M059J (cell line): ENCODE measurements at places on chromosomes 2 and 18. TPM values are rescaled to one million over a fixed set of nuclear protein-coding genes. Genes with fewer than 3 reads are reported as not detected.

DNA sequence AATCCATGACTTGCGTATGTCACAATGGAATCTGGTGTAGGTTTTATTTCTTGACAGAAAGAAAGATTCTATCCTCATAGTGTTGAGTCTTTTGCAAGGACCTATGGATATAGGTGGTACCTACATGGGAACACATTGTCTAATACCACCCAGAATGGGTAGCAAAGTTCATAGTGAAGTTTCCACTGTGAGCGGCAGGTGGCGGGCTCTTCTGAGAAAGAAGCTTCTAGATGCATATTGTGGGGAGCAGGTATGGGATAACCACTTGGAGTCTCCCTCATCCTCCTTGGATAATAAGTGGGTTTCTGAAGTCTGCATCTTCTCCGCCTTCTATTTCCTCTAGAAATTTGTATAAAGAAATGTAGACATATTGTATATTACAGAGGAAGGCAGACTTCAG is 44.9 kb downstream of the LINC00305 start:
- DNase-seq = peak; percentile 3

DNA sequence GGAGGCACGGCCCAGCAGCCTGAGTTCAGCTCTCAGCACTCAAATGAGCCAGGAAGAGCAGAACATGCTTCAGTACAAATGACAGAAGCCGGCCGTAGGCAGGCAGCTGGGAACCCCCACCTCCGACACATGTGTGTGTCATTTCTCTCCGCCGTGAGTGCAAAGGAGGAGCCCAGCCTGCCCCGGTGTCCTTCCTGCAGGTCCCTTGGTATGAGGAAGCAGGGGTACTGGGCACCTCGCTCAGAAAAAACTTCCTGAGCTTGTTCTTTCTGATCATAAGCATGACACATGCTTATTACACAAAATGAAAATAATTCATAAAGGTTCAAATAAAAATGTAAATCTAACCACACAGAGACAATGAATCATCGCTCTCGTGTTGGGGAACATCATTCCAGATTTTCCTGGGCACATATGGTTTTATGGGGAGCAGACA is 35.3 kb downstream of the KCNF1 start:
- peak; percentile 41 for DNase-seq

DNA sequence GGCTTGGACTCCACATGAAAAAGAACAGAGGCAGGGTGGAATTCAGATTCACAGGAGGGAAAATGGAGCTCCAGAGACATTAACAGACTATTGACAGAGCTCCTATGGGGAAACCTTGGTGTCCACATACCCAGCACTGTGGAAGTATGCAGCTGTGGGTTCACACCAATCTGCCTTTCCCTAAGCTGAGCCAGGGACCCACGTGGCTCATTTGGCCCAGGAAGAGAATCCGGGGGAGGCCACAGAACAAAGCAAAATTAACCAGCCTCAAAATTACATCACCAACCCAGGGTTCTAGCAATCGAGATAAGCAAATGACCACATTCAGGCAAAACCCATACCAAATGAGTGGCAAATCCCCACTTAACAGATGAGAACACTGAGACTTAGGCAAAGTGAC is 105.8 kb upstream of the TWIST2 start:
- no peak for DNase-seq

- DNase-seq = peak; percentile 65
Observed at GRCh38 chr2:70086278-70086837, 919 bp upstream of the PCBP1 start.

DNA sequence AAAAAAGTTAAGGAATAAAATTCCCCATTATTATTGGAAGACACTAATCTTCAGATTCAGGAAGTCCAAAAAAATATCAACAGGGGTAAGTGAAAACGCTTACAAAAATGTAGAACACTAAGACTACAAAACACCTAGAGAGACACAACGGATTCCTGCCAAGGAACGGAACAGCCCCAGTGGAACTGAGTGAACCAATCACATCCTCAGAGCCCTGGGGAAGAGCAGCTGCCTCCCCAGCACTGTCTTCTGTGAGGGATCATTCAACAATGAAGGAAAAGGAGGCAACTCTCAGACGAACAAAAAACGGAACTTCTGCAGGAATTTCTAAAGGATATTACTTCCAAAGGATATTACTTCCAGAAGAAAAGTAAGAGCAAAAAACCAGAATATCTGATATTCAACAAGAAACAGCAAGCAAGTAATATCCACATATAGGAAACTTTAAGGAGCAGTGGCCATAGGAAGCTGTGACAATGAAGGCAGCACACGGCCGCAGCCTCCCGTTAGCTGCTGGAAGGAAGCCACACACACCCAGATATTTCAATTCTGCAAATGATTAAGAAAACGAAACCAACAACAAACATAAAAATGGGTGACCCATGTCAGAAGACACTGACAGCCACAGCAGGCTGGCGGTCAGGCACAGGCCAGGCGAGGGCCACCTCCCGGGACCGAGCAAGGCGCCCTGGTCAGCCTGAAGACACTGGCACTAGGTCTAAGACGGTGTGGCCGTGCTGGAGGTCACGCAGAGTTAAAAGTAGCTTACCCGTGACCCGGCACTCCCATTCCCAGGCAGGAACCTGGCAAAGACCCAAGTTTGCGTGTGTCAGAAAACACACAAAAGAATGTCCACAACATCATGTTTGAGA is 81.8 kb downstream of the HDAC4 start:
- DNase-seq = no peak

GRCh38 chr2:134705861-134706586 is 12.8 kb downstream of the TMEM163 start:
- no peak for DNase-seq

DNA sequence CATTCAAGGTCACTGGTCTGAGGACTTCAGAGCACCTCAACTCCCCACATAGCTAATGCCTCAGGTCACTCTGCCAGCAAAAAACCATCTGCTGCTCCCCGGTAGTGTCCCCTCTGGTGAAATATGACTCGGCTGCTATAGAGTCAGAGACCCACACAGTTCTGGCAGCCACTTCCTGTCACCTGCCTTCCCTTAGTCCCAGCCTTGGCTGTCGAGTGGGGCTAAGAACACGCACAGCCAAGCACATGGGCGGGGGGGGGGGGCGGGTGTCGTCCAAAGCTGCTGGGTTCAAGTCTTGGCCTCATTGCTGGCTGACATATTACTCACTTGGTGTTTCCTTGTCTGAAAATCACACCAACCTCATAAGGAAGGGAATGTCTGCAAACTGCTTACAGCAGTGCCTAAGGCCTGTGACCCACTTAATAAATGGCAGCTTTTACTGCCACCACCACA is 37.5 kb downstream of the POLR1A start:
- DNase-seq = peak; percentile 78

GRCh38 chr2:144162652-144163051 is 357.3 kb downstream of the ZEB2 start:
- DNase-seq = peak; percentile 11

DNA sequence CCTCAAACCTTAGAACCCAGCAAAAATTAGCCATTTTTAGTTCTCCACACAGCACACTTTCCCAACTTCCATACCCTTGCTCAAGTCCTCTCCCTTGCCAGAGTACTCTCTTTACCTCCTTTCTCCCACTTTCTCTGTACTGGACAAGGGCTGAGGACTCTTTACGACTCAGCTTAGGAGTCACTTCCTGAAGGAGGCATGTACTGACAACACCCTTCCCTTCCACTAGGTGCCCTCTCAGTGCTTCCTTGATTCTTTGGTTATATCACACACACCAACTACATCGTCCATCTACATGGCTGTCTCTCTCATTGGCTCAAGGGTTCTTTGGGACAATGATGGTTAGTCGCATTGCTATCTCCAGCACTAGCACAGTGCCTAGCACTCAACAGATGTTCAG is 5.2 kb upstream of the C18orf63 start:
- DNase-seq = peak; percentile 70

DNA sequence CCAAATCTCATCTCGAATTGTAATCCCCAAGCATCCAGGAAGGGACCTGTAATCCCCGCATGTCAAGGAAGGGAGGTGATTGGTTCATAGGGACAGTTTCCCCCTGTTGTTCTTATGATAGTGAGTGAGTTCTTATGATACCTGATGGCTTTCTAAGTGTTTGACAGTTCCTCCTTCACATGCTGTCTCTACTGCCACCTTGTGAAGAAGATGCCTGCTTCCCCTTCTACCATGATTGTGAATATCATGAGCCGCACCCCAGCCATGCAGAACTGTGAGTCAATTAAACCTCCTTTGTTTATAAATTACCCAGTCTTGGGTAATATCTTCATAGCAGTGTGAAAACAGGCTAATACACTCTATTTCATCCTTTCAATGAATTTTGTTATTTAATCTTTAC is 446.7 kb downstream of the RNF144A start:
- DNase-seq = no peak

- DNase-seq = no peak
Observed at GRCh38 chr2:40886655-40887054, 434.8 kb upstream of the SLC8A1 start.

DNA sequence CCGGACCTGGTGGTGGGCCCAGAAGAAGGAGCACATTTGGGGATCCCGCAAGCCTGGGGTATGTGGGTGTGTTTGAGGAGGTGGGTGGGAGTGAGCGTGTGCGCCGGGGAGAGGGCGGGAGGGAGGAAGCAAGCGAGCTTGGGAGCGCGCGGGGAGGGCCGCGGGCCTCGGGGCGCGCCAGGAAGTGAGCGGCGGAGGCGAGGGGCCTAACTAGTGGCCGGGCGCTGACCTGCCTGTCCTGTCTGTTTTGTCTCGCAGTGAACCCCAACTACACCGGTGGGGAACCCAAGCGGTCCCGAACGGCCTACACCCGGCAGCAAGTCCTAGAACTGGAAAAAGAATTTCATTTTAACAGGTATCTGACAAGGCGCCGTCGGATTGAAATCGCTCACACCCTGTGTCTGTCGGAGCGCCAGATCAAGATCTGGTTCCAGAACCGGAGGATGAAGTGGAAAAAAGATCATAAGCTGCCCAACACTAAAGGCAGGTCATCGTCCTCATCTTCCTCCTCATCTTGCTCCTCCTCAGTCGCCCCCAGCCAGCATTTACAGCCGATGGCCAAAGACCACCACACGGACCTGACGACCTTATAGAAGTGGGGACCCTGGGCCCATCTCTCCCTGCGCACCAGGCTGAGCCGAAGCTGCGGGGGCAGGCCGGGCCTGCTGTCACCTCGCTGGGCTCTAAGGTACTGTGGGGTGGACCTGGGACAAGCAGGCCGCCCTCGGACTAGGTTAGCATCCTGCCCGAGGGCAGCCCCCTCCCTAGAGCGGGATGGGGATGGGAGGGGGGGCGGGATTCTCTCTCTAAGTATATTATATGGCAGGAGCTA is 1.2 kb downstream of the HOXD4 start:
- no peak for DNase-seq

- DNase-seq = no peak
Observed at GRCh38 chr2:179711375-179711774, 150.0 kb downstream of the ZNF385B start.

DNA sequence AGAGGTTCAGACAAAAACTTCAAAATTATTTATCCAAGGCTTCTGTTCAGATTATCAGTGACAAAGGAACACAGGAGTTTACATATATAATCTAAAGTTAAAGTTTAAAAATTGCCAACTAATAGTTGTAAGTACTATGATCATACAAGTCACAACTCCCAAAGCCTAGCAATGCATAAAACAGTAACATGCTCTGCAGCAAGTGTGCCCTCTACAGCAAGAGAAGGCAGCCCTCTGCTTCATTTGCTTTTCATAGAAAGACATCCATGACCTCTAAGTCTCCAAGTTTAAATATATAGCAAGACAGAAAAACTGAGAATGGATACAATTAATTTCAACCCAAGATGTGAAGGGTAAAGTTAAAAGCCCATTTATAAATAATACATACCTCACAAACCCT is 13.3 kb downstream of the RAB1A start:
- no peak for DNase-seq

DNA sequence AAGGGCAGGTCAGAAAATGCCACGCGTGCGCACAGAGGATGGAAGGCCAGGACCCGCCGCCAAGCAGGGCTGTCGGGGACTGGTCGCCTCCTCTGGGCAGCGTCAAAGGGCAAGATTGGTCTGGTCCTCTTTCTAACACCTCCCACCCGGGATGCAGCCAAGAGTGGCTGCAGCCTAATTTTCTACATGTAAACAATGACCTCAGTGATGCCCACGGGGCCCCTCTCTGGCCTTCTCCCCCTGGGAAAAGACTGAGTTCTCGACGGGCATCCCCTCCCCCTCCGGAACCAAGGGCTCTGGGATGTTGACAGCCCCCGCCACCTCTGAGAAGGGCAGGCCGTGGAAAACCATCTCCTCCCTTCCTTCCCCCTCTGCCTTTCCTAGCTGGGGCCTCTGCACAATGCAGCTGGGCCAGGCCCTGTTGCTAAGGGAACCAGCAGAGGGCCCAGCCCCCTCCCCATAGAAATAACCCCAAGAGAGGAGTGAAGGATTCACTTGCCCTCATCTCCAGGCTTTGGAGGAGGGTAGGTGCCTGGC is 80.0 kb upstream of the ZNF532 start:
- DNase-seq = peak; percentile 77

- DNase-seq = no peak
Observed at GRCh38 chr18:57427429-57428201, 7.6 kb upstream of the ONECUT2 start.

DNA sequence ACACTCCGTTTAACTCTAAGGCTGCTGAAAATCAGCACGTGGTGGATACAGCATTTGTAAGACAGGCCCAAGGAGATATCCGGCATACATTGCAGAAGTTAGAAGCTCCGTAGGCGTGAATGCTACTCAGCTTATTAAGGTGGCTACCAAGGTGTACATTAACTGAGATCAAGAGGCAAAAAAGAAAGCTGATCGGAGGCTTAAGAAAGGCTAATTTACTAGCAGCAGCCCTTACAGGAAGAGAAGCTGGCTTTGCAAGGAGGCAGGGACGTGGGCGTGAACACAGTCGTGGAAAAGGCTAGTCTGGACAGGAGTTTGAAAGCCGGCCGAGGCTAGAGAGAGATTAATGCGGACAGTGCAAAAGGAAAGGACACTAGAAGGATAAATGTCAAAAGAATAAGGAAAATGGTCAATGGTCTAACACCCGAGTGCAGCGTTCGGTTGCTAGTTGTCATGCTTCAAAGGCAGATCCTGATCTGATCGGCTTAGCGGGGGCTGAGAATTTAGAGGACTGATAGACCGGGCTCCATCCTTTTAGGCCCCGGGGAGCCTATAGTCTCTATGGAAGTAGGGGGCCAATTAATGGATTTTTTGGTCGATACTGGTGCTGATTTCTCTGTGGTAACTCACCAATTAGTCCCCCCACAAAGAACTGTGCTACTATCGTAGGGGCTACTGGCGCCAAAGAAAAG is 45.6 kb upstream of the SELENOI start:
- no peak for DNase-seq

DSG4 gene
- total RNA-seq = not detected in 2 replicates

CKAP2L gene
- total RNA-seq = 23.0 and 24.0 TPM in 2 replicates

WDR43 gene
- 32.3 and 46.0 TPM in 2 replicates for total RNA-seq

FAM237A gene
- total RNA-seq = not detected in 2 replicates

MC2R gene
- total RNA-seq = not detected in 2 replicates

LYPD6B gene
- 27.0 and 28.8 TPM in 2 replicates for total RNA-seq

ACOXL gene
- total RNA-seq = not detected in 2 replicates

TMEM150A gene
- total RNA-seq = 2.3 and 3.6 TPM in 2 replicates

NGEF gene
- total RNA-seq = 3.5 and 7.8 TPM in 2 replicates

ASAP2 gene
- 14.9 and 17.2 TPM in 2 replicates for total RNA-seq

UGT1A6 gene
- total RNA-seq = 0.54 TPM in 1 of 2 replicates, not detected in the other

ATRAID gene
- total RNA-seq = 334 and 404 TPM in 2 replicates

CYRIA gene
- 0.02 TPM in 1 of 2 replicates, not detected in the other for total RNA-seq

CTAGE1 gene
- 0.15 TPM in 1 of 2 replicates, not detected in the other for total RNA-seq

CRYBA2 gene
- 0.17 TPM in 1 of 2 replicates, not detected in the other for total RNA-seq

SLC9A4 gene
- not detected in 2 replicates for total RNA-seq

MRPL33 gene
- total RNA-seq = 184 and 206 TPM in 2 replicates

RGPD8 gene
- total RNA-seq = 0.49 and 1.4 TPM in 2 replicates
